Fibroblast of upper back skin (primary cell): ENCODE measurements at places on chromosomes 3 and 15.

- DNase-seq: no peak
Observed at GRCh38 chr3:115633467-115633866, 10.2 kb downstream of the GAP43 start.

- DNase-seq: no peak
Observed at GRCh38 chr3:52931889-52932288, 34.5 kb upstream of the STIMATE start.

DNA sequence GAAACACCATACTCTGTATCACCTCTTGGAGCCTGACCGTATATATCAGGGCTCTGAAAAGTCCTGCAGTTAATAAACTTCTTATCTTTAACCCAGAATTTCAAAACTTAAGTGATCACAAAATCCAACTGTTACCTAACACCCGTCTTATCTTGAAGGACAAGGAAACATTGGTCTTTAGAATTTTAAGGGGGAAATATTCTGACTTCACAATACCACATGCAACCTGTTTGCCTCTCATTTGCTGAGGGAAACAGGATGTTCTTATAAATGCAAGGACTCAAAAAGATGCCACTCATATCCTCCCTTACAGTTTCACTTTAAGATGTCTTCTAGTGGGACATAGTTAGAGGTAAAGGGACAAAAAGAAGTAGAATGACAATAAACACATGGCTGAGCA, 67.9 kb downstream of the CRTC3 start:
- no peak for DNase-seq

DNA sequence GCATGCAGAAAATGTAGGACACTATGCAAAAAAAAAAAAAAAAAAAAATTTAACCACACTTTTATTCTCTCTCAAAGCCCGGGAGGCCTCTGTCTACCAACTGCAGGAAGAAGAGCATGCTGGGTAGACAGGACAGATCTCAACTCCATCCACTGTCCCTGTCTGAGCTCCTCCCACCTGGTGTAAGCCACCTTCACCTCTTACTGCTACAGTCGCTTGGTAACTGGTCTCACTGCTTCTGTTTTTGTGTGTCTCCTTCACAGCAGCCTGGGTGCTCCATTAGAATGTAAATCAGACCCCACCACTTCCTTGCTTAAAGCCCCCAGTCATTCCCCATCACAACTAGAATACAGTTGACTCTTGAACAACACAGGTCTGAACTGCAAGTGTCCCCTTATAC, 115.1 kb upstream of the PROK2 start:
- no peak for DNase-seq

DNA sequence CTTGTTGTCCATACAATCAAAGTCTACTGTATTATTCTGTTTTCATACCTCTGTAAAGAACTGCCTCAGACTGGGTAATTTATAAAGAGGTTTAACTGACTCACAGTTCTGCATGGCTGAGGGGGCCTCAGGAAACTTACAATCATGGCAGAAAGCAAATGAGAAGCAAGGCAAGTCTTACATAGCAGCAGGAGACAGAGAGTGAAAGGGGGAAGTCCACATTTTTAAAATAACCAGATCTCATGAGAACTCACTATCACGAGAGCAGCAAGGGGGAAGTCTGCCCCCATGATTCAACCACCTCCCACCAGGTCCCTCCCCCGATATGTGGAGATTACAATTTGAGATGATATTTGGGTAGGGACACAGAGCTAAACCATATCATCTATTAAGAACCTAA, 724.6 kb upstream of the CBLB start:
- no peak for DNase-seq

DNA sequence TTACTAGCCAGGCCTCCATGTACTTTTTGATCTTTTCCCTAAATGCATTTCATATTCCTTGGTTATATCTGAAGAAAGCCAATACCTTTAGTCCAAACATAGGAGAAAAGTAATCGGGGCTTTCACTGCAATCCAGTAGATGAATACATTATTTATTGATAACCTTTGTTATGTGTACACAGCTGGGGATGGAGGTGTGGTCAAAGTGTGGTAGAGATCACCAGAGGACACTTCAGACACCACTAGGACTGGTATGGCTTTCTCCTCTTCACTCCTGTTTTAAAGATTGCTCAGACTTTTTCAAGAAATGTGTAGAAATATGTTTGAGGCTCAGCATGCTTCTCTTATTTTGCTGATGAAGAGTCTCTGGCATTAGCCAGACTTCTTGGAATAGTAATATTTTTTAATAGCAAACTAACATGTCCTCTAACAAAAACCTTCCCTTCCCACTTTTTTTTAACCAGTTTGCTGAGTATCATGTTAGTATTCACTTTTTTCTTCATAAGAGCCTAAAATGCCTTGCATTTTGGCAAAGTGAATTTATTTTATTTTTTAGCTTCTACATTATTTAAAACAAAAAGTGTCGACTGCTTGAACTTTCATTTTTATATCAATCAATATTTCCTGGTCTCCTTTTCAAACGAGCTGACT, 65.6 kb upstream of the MBNL1 start:
- no peak for DNase-seq

GRCh38 chr3:152299249-152299976, 30.7 kb downstream of the MBNL1 start:
- DNase-seq: no peak
